ENCODE measurements at places on chromosomes 4 and X. TPM values are rescaled to one million over a fixed set of nuclear protein-coding genes. Genes with fewer than 3 reads are reported as not detected.

HMGN5 gene
- 0.31 TPM for polyA plus RNA-seq

- DNase-seq, result no peak
Measured at GRCh38 chr4:3310301-3311094, 17.7 kb downstream of the RGS12 start.

- no peak for DNase-seq
Measured at GRCh38 chr4:179123084-179123483, 1680.8 kb upstream of the AGA start.

DNA sequence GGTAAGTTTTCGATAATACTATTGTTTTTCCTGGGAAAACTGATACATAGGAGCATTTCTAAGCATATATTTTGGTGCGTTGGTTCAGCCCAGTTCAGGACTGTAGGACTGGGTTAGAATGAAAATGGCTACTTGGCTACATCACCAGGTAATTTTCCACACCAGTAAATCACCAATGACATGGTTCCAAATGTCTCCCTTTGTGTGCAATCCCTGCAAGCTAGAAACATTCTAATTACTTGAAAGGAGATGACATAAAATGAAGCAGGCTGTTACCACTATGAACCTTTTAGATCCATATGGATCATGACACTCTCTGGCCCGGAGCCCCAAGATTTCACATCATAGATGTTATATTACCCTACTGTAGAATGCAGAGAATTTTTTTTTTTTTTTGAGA, 577.4 kb upstream of the FTHL17 start:
- no peak for DNase-seq

DNA sequence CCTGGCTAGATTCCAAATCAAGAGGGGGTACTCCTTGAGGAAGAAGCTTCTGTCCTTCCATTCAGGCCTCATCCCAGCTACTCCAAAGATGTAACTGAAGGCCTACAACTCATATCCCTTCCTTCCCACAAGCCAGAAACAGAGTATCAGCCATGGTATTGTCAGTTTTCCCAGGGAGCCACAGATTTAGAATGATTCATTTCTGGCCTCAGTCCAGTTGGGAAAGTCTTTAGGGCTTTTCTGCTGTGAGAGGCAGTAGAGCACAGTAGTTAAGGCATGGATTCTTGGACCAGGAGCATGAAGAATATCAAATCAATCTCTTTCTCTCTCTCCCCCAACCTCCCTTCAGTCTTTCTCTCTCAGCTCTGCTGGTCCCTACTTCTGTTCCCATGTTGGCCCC, 505.0 kb downstream of the BCOR start:
- no peak for DNase-seq

GRCh38 chr4:54073271-54073880, 9.0 kb upstream of the CHIC2 start:
- no peak for DNase-seq
